Activated CD8-positive, alpha-beta memory T cell treated with anti-CD3 and anti-CD28 coated beads, Interleukin-2, amount 10 ng/mL, durations not matched to agents 7 days and 5 days (primary cell): ENCODE measurements at places on chromosomes 7 and 10.
A peak's percentile ranks its signal among the peaks of the same experiment; 100 is the strongest.

- no peak overlapping the region for H3K4me3 ChIP-seq
- H3K36me3 ChIP-seq: no peaks in the 10 kb centered on the region
- H3K27ac ChIP-seq: no peak overlapping the region
- H3K27me3 ChIP-seq: peaks cover 38% of the 10 kb centered on the region
- no peak for DNase-seq
- peaks cover 35% of the 10 kb centered on the region for H3K4me1 ChIP-seq
Observed at GRCh38 chr10:114103284-114103683, 59.6 kb downstream of the ADRB1 start.

GRCh38 chr7:155531681-155532080, 14.7 kb downstream of the CNPY1 start:
- peaks cover 9% of the 10 kb centered on the region for H3K4me1 ChIP-seq
- H3K36me3 ChIP-seq: no peaks in the 10 kb centered on the region
- H3K27me3 ChIP-seq: peaks cover 63% of the 10 kb centered on the region
- H3K27ac ChIP-seq: no peak overlapping the region
- no peak for DNase-seq

DNA sequence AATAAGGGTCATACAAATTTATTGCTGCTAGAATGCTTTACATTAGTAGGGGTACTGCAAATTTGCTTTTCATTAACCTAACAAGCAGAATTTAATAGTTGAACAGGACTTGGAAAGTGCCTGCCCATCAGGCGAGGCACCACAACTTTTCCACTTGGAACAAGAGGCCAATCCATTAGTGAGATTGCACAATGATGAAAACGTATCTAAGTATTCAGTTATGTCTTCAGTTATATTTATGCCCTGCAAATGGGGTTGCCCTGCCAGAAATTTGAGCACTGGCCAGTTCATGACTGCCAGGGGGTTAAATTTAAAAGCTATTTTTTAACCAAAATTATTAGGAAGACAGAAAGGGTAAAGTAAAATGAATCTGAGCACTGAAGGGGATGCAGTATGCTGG, 111.1 kb upstream of the PALS2 start:
- no peaks in the 10 kb centered on the region for H3K36me3 ChIP-seq
- no peak overlapping the region for H3K27ac ChIP-seq
- DNase-seq: no peak
- no peaks in the 10 kb centered on the region for H3K4me1 ChIP-seq
- no peak overlapping the region for H3K4me3 ChIP-seq

DNA sequence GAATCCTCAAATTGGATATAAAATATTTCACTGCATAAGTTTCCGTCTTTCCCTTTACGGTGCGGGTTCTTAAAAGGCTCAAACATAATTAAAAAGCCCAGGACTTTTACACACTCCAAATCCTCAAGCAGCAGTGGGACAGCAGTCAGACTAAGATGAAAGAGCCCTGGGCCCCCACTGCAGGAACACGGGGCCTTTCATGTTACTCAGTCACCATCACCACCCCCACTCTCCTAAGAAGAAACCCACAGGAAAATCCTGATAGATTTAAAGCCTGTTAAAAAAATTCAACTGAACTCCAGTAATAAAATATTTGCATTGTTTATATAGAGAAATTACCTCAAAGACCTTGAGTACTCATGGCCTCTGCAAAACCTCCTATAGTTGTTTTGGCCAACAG, 74.0 kb upstream of the TRIL start:
- no peak for DNase-seq
- H3K27ac ChIP-seq: no peak overlapping the region
- H3K4me1 ChIP-seq: peaks cover 22% of the 10 kb centered on the region
- no peak overlapping the region for H3K4me3 ChIP-seq

DNA sequence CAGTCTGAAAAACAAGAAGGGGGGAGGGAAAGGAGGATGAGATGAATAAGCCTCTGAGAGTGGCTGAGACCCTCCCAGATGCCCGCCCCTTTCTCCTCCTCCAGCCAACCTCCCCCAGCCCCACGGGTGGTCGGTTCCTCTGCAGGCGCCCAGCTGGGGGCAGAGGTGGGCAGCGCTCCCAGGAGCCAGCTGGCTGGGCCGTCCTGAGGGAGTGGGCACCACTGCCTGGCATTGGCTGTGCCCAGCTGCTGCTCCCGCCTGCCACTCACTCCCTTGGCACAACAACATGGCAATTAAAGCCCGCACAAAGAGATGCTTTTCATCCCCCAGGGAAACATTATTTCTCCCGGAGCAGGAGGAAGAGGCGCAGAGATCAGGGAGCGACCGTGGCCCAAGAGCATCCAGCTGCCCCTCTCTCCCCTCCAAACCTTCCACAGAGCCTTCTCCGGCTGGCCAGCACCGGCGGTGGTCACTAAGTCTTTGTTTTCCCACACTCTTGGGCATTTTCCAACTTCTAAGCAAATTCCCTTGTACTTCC, 107.2 kb downstream of the SPDYE5 start:
- DNase-seq: no peak
- H3K36me3 ChIP-seq: peaks cover 3% of the 10 kb centered on the region
- no peaks in the 10 kb centered on the region for H3K27me3 ChIP-seq
- H3K27ac ChIP-seq: no peak overlapping the region

DNA sequence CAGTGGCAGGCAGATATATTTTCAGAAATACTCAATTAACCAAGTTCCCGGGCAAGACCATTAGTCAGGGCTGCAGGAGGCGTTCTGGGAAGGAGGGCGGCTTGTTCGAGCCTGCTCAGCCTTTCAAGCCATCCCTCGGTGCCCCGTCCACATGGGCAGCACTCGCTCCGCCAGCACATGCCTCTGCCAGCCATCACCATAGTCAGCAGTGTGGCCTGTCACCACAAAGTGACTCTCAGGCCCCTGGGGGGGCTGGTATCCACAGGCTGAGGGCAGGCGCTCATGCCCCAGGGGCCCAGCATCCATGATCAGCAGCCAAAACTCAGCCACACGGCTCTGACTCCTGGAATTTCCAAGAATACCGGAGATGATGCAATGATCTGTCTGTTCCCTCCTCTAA, 81.9 kb downstream of the CHST15 start:
- DNase-seq: no peak
- H3K27ac ChIP-seq: no peak overlapping the region
- no peaks in the 10 kb centered on the region for H3K4me1 ChIP-seq
- no peaks in the 10 kb centered on the region for H3K27me3 ChIP-seq

DNA sequence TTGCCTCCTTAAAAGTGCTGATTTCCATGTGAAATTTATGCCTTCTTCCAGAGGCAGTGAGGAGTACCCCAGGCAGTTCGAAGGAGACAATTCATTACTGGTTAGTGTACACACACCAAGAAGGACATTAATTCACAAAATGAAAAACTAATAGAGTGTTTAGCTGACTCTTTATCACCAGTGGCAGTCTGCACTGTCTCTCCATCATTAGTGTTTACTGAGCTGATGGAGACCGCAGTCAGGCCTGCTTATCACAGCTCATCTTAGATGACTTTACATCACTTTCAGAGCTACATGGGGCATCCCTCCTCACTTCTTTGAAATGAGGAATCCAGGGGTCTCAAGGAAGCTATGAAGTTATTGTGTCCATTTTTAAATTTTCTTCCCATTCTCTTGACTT, 155.5 kb upstream of the LRGUK start:
- H3K27ac ChIP-seq: no peak overlapping the region
- no peaks in the 10 kb centered on the region for H3K4me1 ChIP-seq
- no peak for DNase-seq
- no peak overlapping the region for H3K4me3 ChIP-seq
- no peaks in the 10 kb centered on the region for H3K36me3 ChIP-seq
- H3K27me3 ChIP-seq: no peaks in the 10 kb centered on the region

DNA sequence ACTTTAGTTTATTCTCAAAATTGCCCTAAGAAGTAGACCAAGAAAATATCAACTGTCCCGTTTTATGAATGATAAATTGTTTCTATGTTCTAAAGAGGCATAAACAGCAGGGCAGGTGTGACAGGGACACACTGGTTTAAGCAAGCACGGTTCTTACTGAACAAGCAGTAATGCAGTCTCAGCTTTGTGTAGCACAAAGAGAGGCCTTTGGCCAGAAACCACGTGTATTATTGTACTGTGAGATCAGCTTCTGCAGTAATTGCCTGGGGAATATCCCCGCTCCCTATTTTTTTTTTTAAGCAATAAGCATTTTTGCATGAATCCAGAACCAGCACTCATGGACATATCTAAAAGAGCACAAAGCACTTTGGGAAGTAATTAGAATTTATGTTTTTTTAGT, 255.4 kb downstream of the WDR11 start:
- no peaks in the 10 kb centered on the region for H3K27me3 ChIP-seq
- no peak for DNase-seq
- no peaks in the 10 kb centered on the region for H3K36me3 ChIP-seq
- H3K27ac ChIP-seq: no peak overlapping the region
- no peak overlapping the region for H3K4me3 ChIP-seq

DNA sequence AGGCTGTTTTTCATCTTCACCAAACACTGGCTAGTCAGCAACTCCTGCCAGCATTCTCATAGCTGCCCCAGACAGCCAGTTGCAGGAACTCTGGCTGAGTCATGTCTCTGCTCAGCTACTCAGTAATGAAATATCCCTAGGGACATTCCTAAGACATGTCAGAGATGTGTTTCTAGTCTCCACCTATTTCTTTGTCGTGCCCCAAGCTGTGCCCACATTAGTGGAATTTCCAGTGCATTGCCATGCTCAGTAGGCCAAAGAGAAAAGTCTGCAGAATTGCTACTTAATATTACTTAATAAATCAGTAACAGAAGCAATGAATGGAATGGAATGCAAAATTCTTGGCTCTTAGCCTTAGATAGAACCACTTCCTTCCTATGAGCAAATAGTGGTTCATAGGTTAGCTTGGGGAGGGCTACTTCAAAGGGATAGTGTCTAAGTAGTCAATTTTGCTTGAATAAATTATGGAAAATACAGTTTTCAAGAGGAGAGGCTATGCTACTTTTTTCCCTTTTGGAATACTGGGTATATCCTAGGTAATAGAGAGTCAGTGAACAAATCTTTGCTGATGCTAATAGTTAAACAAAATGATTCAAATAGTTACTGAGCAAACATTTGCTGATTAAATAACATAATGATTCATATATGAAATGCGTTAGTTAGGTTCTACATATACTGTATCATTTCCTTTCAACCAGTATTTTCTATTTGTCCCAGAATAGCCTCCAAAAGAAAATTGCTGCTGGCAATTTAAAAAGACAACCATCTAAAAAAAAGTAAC, 23.6 kb upstream of the SEMA3C start:
- H3K4me1 ChIP-seq: no peaks in the 10 kb centered on the region
- no peak overlapping the region for H3K27ac ChIP-seq
- no peak overlapping the region for H3K4me3 ChIP-seq
- H3K27me3 ChIP-seq: no peaks in the 10 kb centered on the region
- no peak for DNase-seq
- H3K36me3 ChIP-seq: no peaks in the 10 kb centered on the region

DNA sequence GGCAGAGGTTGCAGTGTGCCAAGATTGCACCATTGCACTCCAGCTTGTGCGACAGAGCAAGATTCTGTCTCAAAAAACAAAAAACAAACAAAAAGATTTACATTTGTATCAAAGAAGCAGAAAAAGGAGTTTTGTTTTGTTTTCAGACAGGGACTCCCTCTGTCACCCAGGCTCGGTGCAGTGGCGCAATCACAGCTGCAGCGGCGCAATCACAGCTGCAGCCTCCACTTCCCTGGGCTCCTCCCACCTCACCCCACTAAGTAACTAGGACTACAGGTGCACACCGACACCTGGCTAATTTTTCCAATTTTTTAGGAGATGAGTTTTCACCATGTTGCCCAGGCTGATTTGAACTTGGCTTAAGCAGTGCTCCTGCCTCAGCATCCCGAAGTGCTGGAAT, 1.8 kb downstream of the ARMC10 start:
- H3K4me3 ChIP-seq: no peak overlapping the region
- no peak for DNase-seq
- H3K36me3 ChIP-seq: peaks cover 9% of the 10 kb centered on the region
- no peak overlapping the region for H3K27ac ChIP-seq
- H3K27me3 ChIP-seq: no peaks in the 10 kb centered on the region

DNA sequence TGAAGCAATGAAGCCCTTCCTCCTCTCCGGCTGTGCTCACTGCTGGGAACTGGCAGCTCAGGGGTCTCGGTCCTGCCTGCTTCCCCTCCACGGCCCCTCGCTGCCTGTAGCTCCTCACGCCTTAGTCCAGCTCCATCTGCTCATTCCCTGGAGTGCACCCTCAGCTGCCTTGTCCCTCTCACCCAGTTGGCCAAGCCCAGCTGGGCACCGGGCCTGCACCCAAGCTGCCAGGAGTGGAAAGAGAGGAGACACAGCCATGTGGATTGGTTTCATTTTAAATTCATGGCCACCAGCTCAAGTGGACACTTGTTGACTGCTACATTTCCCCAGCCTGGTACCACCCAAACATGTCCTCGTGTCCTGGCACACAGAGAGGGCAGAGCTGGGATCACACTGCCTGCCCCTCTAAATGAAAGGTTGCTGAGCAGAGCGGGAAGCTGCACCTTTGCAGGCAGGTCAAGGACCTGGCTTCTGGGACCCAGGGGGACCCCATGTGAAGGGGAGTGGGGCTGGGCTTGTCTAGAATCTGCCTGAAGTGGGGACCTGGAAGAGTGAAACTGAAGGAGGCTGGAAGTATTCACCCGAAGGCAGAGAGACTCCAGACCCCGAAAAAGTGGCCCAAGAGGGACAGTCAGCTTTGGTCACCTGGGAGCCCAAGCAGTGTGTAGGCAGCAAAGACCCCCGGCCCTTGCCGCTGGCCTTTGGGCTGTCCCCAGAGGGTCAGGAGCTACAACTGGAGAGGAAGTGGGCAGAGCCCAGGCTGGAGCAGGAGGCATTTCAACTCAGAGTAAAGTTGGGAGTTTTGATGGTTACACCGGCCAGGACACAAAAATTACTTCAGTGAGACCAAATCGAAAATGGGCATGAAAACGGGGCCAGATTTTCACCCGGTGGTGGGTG, 15.0 kb upstream of the BNIP3 start:
- peaks cover 8% of the 10 kb centered on the region for H3K27me3 ChIP-seq
- no peaks in the 10 kb centered on the region for H3K36me3 ChIP-seq
- H3K4me1 ChIP-seq: peaks cover 4% of the 10 kb centered on the region

DNA sequence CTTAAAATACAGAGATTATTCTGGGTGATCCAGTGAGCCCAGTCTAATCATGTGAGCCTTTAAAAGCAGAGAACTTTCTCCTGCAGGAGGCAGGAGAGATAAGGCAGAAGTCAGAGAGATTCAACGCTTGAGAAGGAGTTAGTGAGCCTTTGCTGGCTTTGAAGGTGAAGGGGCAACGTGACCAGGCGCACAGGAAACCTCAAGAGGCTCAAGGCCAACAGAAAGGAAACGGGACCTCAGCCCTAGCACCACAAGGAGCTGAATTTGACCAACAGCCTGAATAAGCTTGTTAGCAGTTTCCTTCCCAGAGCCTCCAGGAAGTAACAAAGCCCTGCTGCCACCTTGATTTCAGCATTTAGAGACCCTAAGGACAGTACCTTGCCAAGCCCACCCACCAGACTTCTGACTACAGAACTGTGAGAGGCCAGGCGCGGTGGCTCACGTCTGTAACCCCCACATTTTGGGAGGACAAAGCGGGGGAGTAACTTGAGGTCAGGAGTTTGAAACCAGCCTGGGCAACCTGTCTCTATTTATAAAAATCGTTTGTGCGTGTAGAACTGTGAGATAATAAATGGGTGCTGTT, 87.3 kb upstream of the KAT6B start:
- H3K36me3 ChIP-seq: no peaks in the 10 kb centered on the region
- peaks cover 27% of the 10 kb centered on the region for H3K4me1 ChIP-seq
- DNase-seq: peak; percentile 83
